ENCODE measurements at places on chromosomes 2 and 18.

DNA sequence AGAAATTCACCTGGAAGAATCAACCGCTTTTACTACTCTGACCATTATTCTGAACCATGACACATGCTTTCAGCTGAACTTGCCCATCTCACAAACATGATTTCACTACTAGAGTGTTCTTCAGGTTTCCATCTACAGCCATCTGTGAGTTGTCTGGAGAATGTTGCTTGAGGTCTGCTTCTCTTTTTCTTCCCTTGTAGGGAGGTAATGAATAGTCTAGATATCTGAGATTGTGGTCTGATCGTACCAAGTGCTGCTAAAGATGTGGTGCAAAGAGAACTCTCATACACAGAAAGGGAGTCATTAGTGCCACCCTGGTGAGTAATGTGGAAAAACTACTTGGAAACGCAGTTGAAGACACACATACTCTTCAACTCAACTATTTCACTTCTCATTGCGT, 10.2 kb downstream of the SOWAHC start:
- DNase-seq: no peak

- DNase-seq: peak; percentile 32
Measured at GRCh38 chr2:64524604-64525316, 632 bp downstream of the AFTPH start.

DNA sequence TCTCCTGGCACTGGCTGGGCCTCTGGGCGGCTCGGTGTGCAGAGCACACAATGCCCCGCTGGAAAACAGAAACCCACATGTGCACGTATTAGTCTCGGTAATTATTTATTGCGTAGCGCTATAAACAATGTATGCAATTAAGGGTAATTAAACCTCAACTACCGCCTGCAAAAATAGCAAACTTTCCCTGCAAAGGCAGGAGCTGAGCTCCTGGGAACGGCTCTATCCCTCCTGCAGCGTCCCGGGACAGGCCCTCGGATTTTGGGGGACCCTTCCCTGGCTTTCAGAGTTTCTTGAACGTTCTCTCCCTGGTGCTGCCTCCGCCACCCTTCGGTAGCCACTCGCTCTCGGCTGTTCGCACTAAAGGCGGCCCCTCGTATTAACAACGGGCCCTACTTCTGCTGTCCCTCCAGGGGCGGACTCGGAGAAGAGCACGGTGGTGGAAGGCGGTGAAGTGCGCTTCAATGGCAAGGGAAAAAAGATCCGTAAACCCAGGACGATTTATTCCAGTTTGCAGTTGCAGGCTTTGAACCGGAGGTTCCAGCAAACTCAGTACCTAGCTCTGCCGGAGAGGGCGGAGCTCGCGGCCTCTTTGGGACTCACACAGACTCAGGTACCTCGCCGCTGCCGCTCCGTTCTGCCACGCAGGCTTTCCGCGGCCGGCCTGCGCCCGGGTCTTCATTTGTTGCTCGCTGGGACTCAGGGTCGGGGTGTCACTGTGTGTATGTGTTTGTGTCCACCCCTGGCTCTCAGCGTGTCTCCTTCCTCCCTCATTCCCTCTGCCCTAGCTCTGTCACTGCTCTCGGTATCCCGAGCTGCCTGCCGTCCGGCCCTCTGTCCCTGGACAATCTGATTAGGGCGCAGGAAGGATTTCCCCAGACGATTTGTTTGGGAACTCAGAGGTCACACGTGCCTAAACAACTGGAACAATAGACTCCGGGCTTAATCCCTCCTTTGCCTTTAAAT, 1.2 kb downstream of the DLX1 start:
- no peak for DNase-seq

- no peak for DNase-seq
Measured at GRCh38 chr2:224404796-224405195, 2.9 kb upstream of the FAM124B start.

DNA sequence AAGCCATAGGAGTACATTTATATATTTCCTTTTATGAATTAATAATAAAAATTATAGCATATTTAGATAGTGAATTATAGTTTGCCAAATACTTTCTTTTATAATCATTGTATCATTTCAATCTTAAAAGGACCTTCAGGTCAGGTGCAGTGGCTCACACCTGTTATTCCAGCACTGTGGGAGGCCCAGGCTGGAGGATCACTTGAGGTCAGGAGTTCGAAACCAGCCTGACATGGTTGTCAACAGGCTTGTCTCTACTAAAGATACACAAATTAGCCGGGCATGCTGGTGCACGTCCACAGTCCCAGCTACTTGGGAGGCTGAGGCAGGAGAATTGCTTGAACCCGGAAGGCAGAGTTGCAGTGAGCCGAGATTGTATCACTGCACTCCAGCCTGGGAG, 19.7 kb downstream of the APOB start:
- DNase-seq: no peak

DNA sequence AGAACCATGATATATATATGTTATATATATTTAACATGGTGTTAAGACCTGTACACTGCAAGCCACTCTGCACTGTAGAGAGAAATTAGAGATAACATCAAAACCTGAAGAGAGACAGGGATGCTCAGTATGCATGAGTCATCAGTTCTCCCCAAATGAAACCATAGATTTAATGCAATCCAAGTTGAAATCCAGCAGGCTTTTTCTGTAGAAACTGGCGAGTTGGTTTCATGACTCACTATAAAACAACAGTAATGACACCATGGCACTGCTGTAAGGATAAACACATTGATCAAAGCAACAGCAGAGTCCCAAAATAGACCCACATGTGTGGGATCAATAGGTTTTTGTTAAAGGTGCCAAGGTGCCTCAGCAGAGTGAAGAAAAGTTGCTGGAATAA, 65.8 kb downstream of the RTP5 start:
- DNase-seq: no peak

DNA sequence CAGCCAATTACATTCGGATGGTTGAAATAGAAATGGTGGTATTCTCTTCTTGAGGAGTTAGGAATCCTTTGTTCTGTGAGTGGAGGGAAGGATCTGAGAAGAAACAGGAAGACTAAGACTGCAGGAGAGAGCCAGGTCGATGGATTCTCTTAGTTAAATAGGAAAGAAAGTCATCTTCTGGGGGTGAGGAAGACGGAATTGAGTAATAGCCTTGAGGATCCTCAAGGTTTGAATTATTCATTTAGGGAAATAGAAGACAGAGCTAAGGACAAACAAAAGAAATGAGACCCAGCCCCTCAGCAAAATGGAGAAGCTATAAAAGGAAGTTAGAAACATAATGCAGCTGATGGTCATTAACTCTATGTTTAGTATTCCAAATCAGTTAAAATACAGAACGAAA, 1.8 kb downstream of the LAPTM4A start:
- no peak for DNase-seq

GRCh38 chr2:23446916-23447315, 61.9 kb downstream of the KLHL29 start:
- DNase-seq: no peak

GRCh38 chr2:197205585-197206215, 104.9 kb downstream of the ANKRD44 start:
- DNase-seq: no peak

- DNase-seq: no peak
Measured at GRCh38 chr2:74889159-74889558, 55.2 kb downstream of the HK2 start.

- no peak for DNase-seq
Measured at GRCh38 chr2:240873805-240874714, 5.4 kb downstream of the AGXT start.

DNA sequence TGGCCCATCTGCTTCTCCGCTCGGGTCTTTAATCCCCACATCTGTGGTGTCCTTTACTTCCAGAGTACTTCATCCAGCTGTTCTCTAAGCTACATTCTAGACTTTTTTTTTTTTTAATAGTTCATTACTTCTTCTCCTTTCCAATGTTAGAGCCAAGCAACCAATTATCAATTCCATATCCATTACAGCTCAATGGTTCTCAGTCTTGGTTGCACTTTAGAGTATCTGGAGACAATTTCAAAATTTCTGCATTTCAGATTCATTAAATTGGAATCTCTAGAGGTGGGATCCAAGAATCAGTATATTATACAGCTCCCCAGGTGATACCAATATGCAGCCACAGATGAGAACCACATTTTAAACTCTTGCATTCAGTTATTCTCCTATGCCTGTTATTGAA, 43.9 kb upstream of the ZSWIM2 start:
- no peak for DNase-seq

DNA sequence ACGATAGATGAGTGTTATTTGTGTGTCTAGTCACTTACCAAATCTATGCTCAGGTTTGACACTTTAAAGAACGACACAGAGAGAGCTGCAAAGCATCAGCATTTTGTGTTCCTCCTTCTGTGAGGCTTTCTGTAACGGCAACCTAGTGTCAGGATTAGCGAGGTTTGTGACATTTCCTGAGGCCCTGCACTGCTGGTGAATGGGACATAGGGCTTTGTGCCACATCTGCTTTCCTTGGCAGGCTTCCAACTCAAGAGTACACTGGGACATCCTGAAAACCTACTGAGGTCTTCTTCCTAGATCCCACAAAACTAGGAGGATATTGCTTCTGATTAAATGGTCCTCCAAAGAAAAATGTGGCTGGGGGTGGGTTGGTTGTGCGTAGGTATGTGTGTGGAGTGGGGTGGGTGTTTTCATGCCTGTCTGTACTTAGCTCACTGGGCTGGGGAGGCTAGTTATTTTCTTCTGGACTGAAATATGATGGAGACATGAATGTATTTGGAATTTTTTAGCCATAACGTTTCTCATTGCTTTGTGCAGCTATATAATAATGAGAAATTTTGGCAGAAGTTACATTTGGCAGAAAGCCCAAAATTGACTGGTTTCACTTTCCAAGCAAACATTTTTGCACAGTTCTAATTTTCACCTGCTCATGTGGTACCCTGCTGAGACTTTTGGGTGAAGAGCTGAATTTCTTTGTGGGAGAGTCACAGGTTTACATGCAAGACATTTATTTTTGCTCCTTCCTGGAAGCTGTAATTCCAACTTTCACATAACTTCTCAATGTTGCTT, 308.4 kb downstream of the XIRP2 start:
- no peak for DNase-seq

GRCh38 chr2:219887870-219888269, 260.4 kb downstream of the SLC4A3 start:
- no peak for DNase-seq

DNA sequence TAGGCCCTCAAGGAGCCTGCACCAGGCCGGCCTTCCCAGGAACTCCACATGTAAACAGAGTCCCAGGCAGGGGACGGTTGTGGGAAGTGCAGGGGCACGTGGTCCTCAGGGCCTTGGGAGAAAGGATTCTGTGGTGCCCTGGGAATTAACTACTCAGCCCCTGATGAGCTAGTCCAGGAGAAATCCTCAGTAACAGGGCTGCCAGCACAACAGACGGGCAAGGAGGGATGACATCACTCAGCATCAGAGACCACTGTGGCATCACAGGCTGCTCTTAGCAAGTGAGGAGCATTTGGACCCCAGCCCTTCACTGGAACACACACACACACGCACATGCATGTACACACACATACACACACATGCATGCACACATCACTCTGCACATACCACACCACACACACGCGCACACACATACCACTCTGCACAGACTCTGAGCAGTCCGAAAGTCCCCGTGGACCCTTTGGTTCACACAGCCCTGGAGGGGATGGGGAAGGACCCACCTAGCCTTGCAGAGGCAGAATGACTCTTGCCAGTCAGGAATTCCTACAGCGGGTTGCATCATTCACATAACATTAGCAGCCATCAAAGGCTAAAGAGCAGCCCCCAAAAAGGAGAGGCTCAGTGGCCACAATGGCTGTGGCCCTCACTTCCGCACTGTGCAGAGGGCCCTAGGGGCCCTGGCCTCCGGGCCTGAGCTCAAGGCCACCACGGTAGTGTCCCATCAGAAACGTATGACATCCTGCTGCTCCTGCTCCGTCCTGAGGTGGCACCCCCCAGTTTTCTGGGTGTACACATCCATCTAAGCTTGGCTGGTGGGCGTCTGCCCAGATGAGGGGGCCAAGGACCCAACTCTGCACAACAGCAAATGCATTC, 1.9 kb upstream of the NMUR1 start:
- no peak for DNase-seq

DNA sequence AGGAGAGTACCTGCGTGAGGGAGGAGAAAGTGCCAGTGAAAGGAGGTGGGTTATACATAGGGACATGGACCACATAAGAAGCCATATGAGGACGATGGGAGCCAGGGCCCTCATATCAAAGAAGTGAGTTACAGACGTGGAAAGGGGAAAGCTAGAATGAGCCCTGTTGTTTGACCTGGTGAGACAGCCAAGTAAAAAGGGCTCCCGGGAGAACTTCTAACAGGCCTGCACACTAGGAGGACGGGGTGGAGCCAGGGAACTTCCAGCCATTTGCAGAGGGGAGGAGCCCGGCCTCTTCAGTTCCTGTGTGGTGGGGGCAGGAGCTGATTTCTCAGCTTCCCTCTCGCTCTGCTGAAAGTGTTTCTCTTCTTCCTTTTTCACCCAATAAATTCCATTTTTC, 84.1 kb upstream of the SLC66A3 start:
- DNase-seq: no peak

DNA sequence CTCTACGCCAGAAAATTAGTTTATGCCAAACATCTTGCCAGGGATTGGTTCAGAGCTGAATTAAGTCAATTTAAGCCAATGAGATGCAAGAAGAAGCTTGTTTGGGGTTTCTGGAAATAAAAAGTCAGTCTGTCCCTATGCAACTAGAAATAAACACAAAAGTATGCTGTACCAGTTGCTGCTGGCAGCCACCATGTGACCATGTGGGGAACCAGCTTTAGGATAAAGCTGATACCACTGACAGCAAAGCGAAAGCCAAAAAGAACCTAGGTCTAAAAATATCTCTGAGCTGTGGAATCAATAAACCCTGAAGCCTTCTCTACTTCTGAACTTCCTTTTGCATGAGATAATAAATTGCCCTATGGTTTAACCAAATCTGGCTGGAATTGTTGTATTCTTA, 181.8 kb upstream of the PARD3B start:
- DNase-seq: no peak

GRCh38 chr18:57839942-57840381, 36.8 kb upstream of the ATP8B1 start:
- DNase-seq: no peak

DNA sequence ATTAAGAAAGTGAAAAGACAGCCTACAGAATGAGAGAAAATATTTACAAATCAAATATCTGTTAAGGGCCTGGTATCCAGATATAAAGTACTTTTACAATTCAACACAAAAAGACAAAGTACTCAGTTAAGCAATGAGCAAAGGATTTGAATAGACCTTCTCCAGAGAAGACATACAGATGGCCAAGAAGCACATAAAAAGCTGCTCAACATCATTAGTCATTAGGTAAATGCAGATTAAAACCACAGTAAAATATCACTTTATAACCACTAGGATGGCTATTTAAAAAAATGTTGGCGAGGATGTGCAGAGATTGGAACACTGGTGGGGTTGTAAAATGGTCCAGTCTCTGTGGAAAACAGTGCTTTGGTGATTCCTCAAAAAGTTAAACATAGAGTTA, 38.9 kb downstream of the RAB31 start:
- DNase-seq: no peak

DNA sequence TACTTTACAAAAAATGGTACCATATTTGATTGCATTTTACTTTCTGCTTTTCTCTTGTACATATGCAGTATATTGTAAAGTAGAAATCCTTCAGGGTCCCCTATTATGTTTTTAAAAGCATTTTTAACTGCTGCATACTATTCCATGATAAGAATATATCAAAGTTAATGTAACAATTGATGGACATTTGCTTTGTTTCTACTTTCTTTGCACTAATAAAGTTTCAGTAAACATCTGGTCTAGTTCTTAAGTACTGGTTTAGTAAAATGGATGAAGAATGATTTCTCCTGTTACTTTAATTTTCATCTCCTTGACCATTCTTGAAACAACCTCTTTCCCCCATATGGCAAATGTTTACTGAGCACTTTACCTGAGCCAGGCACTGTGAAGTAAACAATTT, 1.7 kb downstream of the MRPS9 start:
- no peak for DNase-seq

All from hippocampal formation (tissue), 2 donors.